Suprapubic skin (tissue), 4 donors: ENCODE measurements at places on chromosomes 4 and X. TPM values are rescaled to one million over a fixed set of nuclear protein-coding genes. Genes with fewer than 3 reads are reported as not detected.

- H3K4me1 ChIP-seq = peaks cover 42% of the 10 kb centered on the region
- no peak overlapping the region for H3K27ac ChIP-seq
- no peak for DNase-seq
- no peaks in the 10 kb centered on the region for H3K36me3 ChIP-seq
- no peak overlapping the region for H3K4me3 ChIP-seq
Observed at GRCh38 chr4:186691396-186691795, 32.3 kb downstream of the FAT1 start.

DNA sequence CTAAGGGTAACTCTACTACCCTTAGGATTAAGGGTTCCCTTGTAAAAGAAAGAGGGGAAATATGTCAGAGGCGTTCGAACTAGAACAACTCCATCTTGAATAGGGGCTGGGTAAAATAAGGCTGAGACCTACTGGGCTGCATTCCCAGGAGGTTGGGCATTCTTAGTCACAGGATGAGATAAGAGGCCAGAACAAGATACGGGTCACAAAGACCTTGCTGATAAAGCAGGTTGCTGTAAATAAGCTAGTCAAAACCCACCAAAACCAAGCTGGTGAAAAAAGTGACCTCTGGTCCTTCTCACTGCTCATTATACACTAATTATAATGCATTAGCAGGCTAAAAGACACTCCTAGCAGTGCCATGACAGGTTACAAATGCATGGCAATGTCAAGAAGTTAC is 922.0 kb downstream of the DMD start:
- no peak overlapping the region for H3K27ac ChIP-seq
- no peaks in the 10 kb centered on the region for H3K4me1 ChIP-seq
- H3K27me3 ChIP-seq = no peaks in the 10 kb centered on the region
- no peak for DNase-seq
- H3K36me3 ChIP-seq = no peaks in the 10 kb centered on the region

GRCh38 chr4:123298261-123298660 is 98.3 kb upstream of the SPRY1 start:
- no peak for DNase-seq
- H3K27me3 ChIP-seq = no peaks in the 10 kb centered on the region
- no peak overlapping the region for H3K4me3 ChIP-seq

GRCh38 chr4:16862697-16863096 is 35.7 kb downstream of the LDB2 start:
- H3K27ac ChIP-seq = no peak overlapping the region
- no peak for DNase-seq
- H3K4me3 ChIP-seq = no peak overlapping the region
- no peaks in the 10 kb centered on the region for H3K36me3 ChIP-seq

GRCh38 chr4:156194896-156195295 is 241.2 kb upstream of the CTSO start:
- H3K4me1 ChIP-seq = no peaks in the 10 kb centered on the region
- no peak overlapping the region for H3K27ac ChIP-seq
- no peaks in the 10 kb centered on the region for H3K36me3 ChIP-seq
- H3K4me3 ChIP-seq = no peak overlapping the region
- no peak for DNase-seq
- H3K27me3 ChIP-seq = no peaks in the 10 kb centered on the region

GRCh38 chr4:140609548-140610425 is 41.0 kb upstream of the UCP1 start:
- H3K4me3 ChIP-seq = no peak overlapping the region
- H3K4me1 ChIP-seq = no peaks in the 10 kb centered on the region
- no peaks in the 10 kb centered on the region for H3K36me3 ChIP-seq

GRCh38 chr4:122170775-122171174 is 18.6 kb downstream of the BLTP1 start:
- H3K36me3 ChIP-seq = no peaks in the 10 kb centered on the region
- H3K27me3 ChIP-seq = no peaks in the 10 kb centered on the region
- no peak for DNase-seq
- no peak overlapping the region for H3K27ac ChIP-seq
- H3K4me3 ChIP-seq = no peak overlapping the region

- no peaks in the 10 kb centered on the region for H3K4me1 ChIP-seq
- no peak for DNase-seq
- no peaks in the 10 kb centered on the region for H3K36me3 ChIP-seq
Observed at GRCh38 chrX:148960060-148960459, 459.6 kb downstream of the AFF2 start.

GRCh38 chr4:98481167-98481566 is 177.2 kb downstream of the TSPAN5 start:
- H3K27me3 ChIP-seq = no peaks in the 10 kb centered on the region
- H3K36me3 ChIP-seq = peaks cover 3% of the 10 kb centered on the region
- DNase-seq = no peak
- H3K27ac ChIP-seq = no peak overlapping the region
- no peaks in the 10 kb centered on the region for H3K4me1 ChIP-seq

GRCh38 chrX:2474280-2474962 is 26.4 kb downstream of the DHRSX start:
- no peak overlapping the region for H3K4me3 ChIP-seq
- DNase-seq = peak; percentile 38
- H3K27ac ChIP-seq = no peak overlapping the region
- no peaks in the 10 kb centered on the region for H3K4me1 ChIP-seq
- no peaks in the 10 kb centered on the region for H3K27me3 ChIP-seq

DNA sequence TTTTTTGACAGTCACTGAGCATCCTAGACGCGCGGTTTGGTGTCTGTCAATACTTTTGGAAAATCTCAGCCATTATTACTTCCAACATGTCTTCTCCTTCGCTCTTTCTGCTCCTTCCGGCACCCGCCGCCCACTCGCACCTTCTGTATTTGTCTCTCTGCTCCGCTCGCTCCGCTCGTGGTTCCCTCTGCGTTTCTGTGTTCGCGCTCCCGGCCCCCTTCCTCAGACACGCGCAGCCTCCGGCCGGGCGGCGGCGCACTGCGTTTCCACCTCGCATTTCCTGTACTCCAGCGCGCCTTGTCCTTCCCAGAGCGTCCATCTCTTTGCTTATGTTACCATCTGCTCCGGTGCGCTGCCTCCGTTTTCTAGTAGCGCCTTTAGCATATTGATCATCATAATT is 21.1 kb downstream of the PDE6B start:
- DNase-seq = no peak
- no peak overlapping the region for H3K4me3 ChIP-seq
- peaks cover 5% of the 10 kb centered on the region for H3K4me1 ChIP-seq

GRCh38 chr4:21795091-21795490 is 153.5 kb downstream of the KCNIP4 start:
- no peaks in the 10 kb centered on the region for H3K36me3 ChIP-seq
- no peaks in the 10 kb centered on the region for H3K4me1 ChIP-seq
- no peaks in the 10 kb centered on the region for H3K27me3 ChIP-seq

- no peaks in the 10 kb centered on the region for H3K27me3 ChIP-seq
- no peak overlapping the region for H3K27ac ChIP-seq
- peaks cover 41% of the 10 kb centered on the region for H3K4me1 ChIP-seq
- no peak for DNase-seq
- H3K4me3 ChIP-seq = no peak overlapping the region
Observed at GRCh38 chr4:42658261-42658660, 1.4 kb upstream of the ATP8A1 start.

DNA sequence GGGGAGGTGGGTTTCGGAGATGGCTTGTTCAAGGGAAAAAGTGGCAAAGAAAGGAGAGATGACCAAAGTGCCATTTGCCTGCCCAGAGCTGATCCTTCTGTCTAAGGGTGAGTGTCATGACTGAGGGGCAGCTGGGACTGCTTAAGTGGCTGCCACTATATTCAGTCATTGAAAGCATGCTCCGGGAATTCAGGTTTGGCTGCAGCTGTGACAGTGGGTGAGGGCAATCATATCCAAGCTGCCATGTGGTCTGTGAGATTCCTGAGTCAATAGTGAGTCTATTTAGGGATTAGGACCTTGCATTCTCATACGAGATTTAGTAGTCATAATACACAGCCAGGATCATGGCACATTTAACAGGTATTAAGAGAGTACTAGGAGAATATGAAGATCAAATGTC is 138.8 kb upstream of the BANK1 start:
- no peak overlapping the region for H3K27ac ChIP-seq
- no peaks in the 10 kb centered on the region for H3K27me3 ChIP-seq
- H3K4me3 ChIP-seq = no peak overlapping the region
- H3K36me3 ChIP-seq = no peaks in the 10 kb centered on the region
- H3K4me1 ChIP-seq = peaks cover 43% of the 10 kb centered on the region

DNA sequence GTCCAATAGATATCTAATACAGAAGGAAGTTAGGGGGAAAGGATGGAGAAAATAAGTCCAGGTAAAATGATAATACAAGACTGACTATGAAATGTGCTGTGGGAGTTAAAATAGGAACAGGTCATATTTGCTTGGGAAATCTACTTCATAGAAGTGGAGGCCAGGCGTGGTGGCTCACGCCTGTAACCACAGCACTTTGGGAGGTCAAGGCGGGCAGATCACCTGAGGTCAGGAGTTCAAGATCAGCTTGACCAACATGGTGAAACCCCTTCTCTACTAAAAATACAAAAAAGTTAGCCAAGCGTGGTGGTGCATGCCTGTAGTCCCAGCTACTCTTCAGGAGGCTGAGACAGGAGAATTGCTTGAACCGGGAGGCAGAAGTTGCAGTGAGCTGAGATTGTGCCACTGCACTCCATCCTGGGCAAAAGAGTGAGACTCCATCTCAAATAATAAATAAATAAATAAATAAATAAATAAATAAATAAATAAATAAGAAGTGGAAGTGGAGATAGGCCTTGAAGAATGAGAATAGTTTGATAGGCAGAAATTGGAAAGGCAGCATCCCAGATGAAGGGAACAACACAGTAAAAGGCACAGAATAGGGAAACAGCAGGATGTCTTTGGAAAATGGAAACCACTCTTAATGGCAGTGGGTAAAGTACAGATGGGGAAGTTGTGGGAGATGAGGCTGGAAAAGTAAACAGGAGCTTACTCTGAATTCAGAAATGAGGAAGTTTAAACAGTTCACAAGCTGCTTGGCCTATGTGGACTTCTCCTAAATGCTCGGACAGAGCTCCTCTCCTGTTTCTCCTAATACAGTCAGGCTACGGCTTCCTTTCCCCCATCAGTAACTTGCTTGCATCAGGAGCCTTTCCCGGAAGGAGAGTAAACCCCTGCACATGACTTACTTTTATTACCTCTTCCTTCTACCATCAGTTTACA is 15.1 kb upstream of the GK start:
- H3K4me3 ChIP-seq = no peak overlapping the region
- no peaks in the 10 kb centered on the region for H3K36me3 ChIP-seq
- H3K27me3 ChIP-seq = no peaks in the 10 kb centered on the region
- DNase-seq = no peak
- no peak overlapping the region for H3K27ac ChIP-seq

DNA sequence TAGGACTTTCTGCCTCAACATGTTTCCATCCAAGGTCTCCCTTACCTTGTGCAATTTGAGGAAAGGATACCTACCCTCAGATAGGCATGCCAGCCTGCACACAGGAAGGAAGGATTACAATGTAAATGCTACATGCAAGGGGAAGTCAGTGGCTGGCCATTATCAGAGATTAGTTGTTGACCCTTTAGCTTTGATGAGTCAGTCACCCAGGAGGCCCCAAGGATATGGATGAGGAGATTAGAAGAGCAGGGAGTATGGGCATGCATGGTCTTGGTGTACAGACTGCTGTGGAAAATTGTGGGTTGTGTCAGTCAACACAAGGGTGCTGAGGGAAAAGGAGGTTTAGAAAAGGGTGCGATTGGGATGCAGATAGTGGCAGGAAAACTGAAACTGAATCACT is 92.0 kb downstream of the GUCY2F start:
- H3K4me1 ChIP-seq = no peaks in the 10 kb centered on the region
- no peak for DNase-seq
- H3K27me3 ChIP-seq = no peaks in the 10 kb centered on the region
- no peaks in the 10 kb centered on the region for H3K36me3 ChIP-seq

GRCh38 chr4:54659313-54659712 is 1.6 kb downstream of the KIT start:
- H3K4me3 ChIP-seq = peak overlapping the region; percentile 54
- DNase-seq = no peak
- H3K27ac ChIP-seq = peak overlapping the region; percentile 69
- H3K4me1 ChIP-seq = peaks cover 34% of the 10 kb centered on the region

DNA sequence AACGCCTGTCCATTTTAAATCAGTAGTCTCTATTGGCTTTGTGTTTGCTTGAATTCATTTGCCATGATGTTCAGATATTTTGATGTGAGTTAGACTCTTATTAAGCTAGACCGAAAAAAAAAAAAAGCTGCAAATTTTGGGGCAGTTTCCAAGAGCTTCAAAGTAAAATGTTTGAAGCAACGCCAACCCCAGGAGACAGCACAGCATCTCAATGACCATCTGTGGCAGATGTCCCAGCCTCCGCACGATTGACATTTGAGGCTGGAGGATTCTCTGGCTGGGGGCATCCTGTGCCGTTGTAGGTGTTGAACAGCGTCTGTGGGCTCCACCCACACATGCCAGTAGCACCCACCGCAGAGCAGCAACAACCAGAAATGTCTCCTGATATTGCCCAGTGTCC is 17.1 kb upstream of the ARSF start:
- no peaks in the 10 kb centered on the region for H3K4me1 ChIP-seq
- H3K36me3 ChIP-seq = no peaks in the 10 kb centered on the region
- no peaks in the 10 kb centered on the region for H3K27me3 ChIP-seq
- no peak overlapping the region for H3K27ac ChIP-seq

DNA sequence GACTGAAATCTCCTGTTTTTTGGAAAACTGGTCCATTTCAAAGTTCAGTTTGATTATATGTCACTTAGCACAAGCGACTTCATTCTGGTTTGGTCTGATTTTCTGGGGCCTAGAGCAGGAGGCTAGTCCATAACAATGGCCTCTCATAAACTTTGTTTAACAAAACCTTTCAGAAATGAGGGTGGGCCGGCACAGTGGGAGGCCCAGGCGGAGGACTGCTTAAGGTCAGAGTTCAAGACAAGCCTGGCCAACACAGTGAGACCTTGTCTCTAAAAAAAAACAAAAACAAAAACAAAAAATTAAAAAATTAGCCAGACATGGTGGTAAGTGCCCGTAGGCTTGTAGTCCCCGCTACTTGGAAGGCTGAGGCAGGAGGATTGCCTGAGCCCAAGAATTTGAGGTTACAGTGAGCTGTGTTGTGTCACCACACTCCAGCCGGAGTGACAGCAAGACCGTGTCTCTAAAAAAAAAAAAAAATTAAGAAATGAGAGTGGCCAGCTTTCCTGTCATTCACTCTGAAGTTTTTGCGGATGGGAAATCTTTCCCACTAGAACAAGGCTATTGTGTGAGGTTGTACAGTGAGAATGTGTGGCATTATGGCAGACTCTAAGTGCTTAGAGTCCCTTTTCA is 1.2 kb upstream of the PLAC8 start:
- no peaks in the 10 kb centered on the region for H3K4me1 ChIP-seq
- H3K36me3 ChIP-seq = no peaks in the 10 kb centered on the region

GRCh38 chrX:118062817-118063615 is 53.6 kb downstream of the KLHL13 start:
- DNase-seq = no peak
- H3K27ac ChIP-seq = no peak overlapping the region
- H3K4me3 ChIP-seq = no peak overlapping the region
- H3K4me1 ChIP-seq = no peaks in the 10 kb centered on the region
- H3K36me3 ChIP-seq = no peaks in the 10 kb centered on the region

TMEM35A gene
- not detected for total RNA-seq

BST1 gene
- total RNA-seq = 2.2 TPM

ALB gene
- total RNA-seq = not detected

PAGE1 gene
- total RNA-seq = not detected
